ENCODE measurements at places on chromosomes 12 and 14.

DNA sequence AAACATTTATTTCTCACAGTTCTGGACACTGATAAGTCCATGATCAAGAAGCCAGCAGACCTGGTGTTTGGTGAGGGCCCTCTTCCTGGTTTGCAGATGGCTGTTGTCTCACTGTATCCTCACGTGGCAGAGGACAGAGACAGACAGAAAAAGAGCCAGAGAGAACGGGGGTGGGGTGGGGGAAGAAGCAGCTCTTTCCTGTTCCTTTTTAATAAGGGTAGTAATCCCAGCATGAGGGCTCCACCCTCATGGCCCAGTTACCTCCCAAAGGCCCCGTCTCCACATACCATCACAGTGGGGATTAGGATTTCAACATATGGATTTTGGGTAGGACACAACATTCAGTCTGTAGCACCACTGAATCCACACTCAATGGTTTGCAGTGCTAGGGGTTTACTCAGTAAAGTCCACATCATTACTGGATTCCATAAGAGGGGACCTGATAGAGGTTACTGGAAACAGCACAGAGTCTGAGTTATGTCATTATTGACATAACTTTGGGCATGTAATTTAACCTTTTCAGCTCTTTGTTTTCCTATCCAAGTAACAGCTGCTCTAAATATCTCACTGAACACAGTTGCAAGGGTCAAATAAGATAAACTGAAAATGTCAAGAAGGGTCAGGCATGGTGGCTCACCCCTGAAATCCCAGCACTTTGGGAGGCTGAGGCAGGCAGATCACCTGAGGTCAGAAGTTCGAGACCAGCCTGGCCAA is 53.2 kb downstream of the RPAP3 start:
- no peak for DNase-seq

DNA sequence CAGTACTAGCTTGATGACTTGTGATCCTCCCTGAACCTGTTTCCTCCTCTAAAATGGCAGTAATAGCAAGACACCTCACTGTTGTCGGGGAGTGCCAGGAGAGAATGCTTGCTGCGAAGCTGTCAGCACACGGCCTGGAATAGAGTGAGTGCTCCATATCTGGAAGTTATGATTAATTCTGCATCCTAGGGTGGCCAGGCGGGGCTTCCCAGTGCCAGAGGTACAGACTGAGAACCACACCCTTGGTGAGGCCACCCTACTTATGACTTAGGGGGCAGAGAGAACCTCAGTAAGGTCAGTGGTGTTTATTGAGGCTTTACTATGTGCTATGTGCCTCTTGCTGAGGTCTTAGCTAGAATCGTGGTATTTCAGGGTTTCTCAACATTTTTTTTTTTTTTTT is 20.1 kb downstream of the MORN3 start:
- no peak for DNase-seq

DNA sequence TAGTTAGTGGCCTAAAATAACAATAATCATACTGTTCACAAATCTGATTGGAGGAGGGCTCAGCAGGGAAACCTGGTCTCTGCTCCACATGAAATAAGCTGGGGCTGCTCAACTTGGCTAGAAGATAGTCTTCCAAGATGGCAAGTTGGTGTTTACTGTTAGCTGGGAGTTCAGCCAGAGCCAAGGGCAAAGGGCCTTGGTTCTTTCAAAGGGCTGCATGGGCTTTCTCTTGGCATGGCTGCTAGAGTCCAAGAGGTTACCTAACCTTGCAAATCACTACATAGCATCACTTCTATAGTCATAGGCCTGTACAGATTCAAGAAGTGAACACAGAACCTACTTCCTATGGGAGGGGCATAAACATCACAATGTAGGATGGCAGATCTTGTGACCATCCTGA is 7.1 kb downstream of the EXOC5 start:
- no peak for DNase-seq

- DNase-seq, result peak; percentile 84
These were observed 29.6 kb upstream of the KCNK10 start for GRCh38 chr14:88352698-88353097.

DNA sequence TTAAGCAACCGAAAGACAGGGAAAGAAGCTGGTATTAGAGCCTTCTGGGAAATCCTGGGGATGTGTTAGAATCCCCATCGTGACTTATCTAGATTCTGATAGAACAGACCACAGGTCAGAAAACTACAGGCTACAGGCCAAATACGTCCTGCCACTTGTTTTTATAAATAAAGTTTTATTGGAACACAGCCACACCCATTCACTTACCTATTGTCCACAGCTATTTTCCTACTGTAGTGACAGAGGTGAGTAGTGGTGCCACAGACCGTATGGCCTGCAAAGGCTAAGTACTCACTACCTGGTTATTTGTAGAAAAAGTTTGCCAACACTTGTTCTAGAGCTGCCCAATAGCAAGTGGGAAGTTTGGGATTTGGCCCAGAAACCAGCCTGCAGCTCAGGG is 53.8 kb downstream of the HRK start:
- no peak for DNase-seq

GRCh38 chr12:47767216-47767724 is 5.8 kb upstream of the SLC48A1 start:
- no peak for DNase-seq

DNA sequence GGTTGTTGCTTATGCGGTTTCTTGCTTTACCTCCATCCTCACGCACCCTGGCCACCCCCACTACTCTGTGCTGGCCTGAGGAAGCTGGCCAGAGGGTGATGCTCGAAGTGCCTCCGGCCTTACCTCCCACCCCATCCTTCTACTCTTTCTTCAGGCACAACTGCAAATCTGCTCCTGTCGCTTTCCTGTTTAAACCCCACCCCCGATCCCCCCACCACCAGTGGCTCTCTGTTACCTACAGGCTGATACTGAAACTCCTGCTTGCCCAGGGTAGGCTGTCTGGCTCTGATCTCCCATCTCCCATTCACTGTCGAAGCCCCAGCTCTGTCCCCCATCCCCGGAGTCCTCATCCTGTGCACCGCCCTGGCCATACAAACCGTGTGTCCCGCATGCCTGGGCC is 111.5 kb downstream of the PRMT8 start:
- DNase-seq, result no peak

DNA sequence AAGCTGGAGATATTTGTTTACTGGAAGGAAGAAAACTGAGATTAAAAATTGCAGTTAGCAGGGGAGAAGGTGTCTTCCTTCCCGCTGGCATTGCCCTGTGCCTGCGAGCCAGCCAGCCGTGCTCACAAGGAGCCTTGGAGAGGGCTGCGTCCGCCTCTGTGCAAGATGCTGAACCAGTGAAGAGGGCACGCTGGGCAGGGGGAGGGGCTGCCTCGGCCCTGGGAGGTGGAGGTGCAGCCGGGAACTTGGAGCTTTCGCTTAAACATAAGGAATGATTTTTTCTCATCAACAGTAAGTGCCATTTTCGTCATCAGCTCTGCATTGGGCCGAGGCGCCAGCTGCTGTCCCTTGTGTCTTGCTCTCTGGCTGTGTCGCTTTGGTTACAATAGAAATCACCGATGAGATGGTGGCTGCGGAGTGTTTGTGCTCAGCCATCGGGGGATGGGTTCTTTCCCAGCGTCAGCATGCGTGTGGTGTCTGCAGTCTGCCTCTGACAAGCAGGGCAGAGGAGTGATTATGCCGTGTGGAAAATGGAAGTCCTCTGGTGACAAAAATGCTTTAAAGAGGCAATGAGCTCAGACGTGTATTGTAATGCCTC is 97.3 kb downstream of the ESR2 start:
- peak; percentile 29 for DNase-seq

GRCh38 chr14:50808053-50808452 is 22.9 kb downstream of the NIN start:
- no peak for DNase-seq

DNA sequence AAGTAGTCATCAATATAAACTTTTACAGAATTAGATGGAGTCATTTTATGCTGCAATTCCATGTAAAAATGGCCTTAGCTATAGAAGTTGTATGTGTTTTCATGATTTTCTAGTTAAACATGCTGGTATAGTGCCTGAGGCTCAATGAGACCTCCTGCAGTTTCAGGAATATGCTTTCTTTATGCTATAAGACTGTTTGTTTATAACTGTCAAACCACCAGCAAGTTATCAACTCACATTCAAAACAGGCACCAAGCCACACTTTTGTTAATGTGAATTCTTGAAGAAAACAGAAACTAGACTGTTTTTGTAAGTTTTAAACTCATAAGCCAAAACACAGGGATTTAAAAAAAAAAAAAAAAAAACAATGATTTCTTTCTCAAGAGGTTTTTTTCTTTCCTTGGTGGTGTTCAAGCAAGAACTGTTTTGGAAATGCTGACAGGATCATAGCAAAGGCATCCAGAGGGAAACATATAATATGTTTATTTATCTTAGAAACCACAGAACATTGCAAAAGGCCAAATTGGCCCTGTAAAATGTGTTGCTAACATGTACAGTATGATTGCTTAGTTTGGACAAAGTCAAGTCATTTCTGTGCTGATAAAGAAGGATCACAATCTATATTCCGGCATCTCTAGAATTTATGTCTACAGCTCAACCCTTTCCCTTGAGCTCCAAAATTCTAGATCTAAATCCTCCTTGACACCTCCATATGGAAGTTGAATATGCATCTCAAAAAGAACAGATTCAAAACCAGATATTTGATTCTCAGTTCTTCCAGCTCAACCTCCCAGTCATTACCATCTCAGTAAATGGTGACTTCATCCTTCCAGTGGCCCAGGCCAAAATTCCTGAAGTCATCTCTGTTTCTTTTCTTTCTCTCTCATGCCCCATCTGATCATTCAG is 29.0 kb upstream of the LUM start:
- DNase-seq, result no peak

DNA sequence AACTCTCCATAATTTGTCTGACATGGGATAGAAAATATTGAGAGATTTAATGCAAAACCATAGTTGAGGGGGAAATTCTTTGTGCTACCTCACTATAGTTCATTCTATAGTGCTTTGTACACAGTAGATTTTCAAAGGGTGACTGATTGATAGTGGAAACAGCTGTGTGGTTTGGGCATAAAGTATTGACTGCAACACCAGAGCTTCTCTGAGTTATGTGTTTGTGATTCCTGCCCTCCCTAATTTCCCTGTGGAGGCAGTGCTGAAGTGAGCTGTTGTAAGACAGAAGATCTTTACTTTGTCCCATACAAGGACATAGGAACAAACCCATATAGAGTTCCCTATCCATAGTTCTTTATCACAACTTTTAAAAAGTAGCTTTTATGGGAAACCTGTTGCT is 47.1 kb downstream of the PTPRQ start:
- no peak for DNase-seq
